ENCODE measurements at places on chromosomes 4 and X.

DNA sequence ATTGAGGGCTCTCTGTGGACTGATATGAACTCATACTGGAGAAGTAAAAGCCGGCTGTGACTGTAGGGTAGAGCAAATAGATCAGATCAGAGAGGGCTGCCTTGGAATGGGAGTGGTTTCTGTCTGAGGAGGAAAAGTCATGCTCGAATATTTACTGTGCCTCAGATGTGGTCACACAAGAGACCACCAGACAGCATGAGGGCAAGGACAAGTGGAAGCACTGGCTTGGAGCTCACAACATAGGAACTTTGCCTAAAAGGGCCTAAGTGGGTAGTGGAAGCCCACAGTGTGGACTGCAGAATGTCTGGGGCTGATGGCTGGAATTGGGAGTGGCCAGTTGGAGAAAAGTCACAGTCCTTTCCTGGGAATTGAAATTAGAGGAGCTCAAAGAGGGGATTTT lies 19.8 kb downstream of the GLRB start:
- DNase-seq = no peak

DNA sequence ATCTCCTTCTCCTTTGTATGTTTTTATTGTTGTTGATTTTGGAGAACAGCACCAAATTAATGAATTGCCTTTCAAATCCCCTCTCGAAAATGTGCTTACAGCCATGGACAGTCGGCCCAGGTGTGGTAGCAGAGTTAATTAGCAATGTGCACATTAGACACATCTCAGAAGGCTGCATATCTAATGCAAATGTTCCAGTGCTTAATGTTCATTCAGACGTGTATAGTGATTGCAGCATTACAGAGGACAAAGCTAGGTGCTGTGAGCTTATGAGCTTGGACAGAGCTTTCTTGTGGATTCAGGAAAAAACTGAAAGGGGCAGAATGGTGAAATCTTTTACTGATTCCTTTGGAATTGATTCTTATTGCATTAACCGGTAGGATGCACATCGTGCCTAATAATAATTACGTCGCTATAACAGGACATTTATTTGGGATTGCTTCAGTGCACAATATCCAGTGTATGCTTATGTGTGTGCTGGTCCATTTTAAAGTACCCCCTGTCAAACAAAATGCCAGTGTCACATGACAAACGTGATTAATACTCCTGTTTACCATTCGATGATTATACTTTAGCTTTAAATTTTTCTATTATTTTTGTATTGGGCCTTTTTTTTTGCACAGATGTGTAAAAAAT lies 552.9 kb upstream of the EPHA5 start:
- DNase-seq = no peak

GRCh38 chrX:108437349-108438109 lies 693 bp downstream of the COL4A6 start:
- DNase-seq = no peak

DNA sequence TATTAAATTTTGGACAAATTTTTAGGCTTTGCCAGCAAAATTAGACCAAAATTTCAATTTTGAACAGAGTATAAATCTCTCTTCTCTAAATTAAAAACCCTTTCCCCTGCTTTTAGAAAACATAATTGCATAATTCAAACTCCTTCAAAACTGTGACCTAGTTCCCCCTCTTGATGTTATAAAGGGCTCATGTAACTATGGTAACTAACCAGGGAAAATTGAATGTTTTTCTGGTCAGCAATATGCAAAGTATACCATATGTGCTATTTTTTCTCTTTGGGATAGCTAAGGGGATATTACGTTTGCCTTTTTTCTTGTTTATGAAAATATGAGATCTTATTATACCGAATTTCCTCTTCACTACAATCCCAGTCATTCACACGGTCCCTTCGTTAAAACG lies 5.1 kb upstream of the ING2 start:
- DNase-seq = no peak

DNA sequence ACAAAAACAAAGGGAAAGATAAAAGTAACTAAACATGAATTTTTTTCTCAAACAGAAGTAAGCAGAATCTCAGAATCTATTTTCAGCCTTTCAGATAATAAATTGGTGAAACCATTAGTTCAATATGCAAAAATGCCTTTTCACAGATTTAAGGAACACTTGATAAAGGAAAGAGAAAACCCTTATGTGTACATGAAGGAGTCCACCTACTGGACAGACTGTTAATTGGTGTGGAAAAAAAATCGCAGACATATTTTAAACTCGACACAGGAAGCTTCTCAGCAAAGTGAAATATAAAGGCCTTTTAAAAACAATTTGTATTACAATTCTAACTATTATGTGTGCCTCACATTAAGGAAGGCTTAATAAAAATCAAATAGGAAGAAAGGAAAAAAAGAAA lies 22.3 kb downstream of the COX7B2 start:
- DNase-seq = no peak

GRCh38 chr4:10872833-10873517 lies 188.4 kb upstream of the CLNK start:
- DNase-seq = no peak

DNA sequence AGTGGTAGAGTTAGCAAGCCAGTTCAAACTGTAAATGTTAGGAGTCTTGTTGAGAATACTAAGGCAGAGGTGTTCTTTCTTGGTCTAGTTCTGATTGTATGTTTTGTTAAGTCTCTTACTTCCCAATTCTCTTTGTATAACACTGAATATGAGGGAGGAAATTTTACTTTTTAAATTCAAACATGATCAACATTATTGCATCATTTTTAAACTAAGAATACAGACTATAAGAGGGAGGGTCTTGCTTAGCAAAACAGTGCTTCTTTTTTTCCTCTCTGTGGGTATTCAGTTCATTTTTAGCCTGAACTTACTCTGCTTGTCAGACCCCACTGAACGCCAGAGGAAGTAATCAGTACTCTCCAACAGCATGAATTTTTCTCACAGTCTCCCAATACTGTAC lies 198.0 kb downstream of the GABRG1 start:
- DNase-seq = no peak

DNA sequence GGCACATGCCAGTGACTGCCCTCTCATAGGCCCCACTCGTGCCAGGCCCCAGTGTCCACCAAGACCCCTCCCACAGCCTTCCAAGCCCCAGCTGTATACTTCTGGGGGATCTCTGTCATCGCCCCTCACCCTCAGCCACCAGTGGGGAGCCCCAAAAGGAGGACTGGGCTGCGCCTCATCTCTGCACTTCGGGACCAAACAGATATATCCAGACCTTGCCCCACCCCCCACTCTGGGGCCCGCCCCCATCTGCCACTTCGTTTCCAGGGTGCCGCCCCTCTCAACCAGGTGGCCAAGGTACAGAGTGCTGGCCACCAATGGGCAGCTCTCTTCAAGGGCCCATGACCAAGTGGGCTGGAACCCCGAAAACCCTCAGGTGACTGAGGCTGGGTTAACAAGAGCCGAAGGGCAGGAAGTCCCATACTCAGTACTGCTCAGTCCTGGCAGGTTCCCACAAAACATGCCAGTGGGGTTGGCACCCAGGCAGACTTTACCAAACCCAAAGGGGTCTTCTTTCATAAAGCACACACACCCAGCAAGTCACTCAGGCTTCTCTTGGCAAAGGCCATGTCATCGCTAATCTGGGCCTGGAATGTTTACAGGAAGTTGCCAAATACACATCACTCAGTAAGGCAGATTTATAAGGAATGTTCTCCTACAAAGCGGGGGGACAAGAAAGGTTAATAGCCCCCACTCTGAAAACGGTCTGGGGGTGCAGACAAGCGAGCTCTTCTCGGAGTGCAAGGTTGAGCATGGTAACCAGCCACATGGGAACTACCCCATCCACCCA lies 4.4 kb downstream of the ZFYVE28 start:
- no peak for DNase-seq

- DNase-seq = no peak
Measured at GRCh38 chrX:120575379-120576114, 14.8 kb upstream of the CUL4B start.

GRCh38 chr4:96993560-96993959 lies 1149.7 kb downstream of the STPG2 start:
- DNase-seq = no peak

DNA sequence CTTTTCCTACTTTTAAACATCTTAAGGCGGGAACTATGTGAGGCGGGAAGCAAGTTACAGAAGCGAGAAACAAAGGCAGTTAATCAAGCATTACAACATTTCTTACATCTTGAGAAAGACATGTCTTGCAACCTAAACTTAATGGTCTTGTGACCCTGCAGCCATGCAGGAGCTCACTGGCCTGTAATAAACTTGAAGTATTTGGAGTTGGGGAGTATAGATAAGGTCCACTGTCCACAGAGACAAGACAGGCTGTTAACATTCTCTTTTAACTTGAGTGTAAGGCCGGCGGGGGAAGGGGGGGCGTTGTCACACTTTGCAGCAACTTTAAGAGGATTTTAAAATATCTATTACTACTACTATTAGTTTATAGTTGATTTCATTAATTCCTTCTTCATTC lies 10.3 kb upstream of the UGT8 start:
- DNase-seq = no peak

DNA sequence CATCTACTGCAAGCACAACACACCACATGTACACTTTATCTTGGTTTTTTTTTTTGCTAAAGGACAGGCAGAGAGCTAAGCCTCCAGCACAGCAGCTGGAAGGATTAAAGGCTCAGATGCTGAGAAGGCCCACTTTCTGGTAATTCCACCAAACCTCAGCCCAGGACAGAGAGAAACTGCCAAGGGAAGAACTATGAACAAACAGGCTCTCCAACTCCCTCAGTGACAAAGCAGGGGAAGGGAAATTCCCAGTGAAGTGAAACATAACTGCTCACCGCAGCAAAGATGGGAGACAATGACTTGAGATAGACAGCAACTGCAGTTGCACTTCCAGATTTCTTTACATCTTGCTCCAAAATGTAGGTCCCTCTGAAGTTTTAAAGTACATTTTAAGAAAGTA lies 4.8 kb downstream of the PROM1 start:
- no peak for DNase-seq
